ENCODE measurements at places on chromosomes 2 and 18.

DNA sequence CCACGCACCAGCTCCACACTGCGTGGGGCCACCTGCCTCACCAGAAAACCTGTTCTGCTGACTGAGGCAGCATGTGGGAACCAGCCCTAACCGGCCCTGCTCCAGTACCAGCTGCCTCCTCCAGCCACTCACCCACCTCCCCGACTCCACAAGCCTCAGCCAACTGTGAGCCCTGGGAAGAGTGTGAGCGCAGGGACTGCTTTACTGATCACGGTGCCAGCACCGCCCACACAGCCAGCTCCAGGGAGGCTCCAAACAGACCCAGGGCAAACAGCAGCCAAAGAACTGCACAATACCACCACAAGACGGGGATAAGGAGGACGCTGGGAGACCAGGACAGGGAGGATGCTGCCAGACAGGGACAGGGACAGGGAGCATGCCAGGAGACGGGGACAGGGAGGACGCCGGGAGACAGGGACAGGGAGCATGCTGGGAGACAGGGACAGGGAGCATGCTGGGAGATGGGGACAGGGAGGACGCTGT lies 28.4 kb downstream of the EIPR1 start:
- DNase-seq = no peak

GRCh38 chr18:3720818-3721545 lies 271.0 kb downstream of the TGIF1 start:
- no peak for DNase-seq

GRCh38 chr2:99554238-99554637 lies 64.4 kb upstream of the REV1 start:
- DNase-seq = no peak

DNA sequence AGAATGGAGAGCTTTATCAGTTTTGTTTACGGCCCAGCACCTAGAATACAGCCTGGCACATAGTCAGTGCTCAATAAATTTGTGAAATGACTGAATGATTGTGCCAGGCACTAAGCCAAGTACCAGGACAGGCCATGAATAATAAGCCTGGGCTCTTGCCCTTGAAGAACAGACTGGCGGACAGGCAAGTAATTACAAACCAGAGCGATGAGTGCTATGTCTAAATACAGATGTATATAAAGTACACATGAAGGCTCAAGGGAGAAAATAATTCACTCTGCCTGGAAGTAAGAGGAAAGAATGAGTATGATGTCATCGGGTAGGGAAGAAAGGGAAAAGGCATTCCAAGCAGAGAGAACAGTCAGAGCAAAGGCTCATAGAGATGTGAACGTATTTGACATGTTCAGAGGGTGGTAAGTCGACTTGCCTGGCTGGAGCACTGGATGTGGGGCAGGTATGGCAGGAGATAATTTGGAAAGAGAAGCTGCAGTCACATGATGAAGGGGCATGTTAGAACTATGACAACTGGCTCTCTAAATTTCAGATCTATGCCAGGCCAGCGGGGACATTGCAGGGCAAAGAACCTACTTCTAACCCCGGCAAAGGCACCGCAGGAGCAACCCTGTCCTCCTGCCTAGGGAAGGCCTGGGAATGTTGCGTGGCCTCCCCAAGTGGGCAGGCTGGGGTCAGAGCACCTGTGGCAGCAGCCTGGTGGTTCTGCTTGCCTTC lies 119.1 kb upstream of the STPG4 start:
- DNase-seq = no peak

GRCh38 chr2:71082402-71083252 lies 14.2 kb downstream of the NAGK start:
- no peak for DNase-seq

GRCh38 chr2:8002765-8003393 lies 679.0 kb upstream of the ID2 start:
- no peak for DNase-seq

DNA sequence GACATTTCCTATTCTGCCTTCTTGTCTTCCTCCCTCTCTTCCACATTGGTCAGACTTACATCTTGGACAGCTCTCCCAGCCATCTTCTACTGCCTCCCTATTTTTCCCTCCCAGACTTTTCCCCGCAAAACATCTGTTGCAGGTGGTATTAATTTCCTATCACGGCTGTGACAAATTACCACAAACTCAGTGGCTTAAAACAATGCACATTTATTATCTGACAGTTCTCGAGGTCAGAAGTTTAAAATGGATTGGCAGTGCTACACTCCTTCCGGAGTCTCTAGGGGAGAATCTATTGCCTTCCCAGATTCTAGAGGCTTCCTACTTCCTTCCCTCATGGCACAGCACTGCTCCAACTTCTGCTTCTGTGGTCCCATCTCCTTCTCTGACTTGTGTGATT lies 33.3 kb downstream of the STRADB start:
- DNase-seq = no peak

- DNase-seq = no peak
Measured at GRCh38 chr2:86477349-86477748, 36.2 kb downstream of the KDM3A start.

DNA sequence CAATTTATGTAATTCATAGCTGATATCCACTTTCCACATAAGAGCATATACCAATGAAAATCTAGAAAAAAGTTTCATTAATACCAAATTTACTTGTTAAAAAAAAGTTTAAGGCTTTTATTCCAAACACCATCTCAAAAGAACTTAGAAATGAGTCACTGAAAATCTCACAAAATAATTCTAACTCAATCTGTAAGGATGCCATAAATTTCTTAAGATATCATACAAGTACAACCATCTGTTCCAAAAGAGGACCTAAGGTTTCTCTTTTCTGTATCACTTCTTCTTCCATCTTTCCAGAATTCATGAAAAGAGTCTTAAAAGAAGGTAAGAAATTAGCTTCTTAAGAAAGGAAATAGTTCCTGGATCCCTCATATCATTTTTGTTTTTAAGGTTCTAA lies 60.4 kb downstream of the TRIP12 start:
- DNase-seq = no peak

GRCh38 chr18:8689517-8689916 lies 15.8 kb upstream of the MTCL1 start:
- DNase-seq = no peak

- peak; percentile 17 for DNase-seq
Measured at GRCh38 chr2:182917924-182918323, 51.5 kb upstream of the FRZB start.

DNA sequence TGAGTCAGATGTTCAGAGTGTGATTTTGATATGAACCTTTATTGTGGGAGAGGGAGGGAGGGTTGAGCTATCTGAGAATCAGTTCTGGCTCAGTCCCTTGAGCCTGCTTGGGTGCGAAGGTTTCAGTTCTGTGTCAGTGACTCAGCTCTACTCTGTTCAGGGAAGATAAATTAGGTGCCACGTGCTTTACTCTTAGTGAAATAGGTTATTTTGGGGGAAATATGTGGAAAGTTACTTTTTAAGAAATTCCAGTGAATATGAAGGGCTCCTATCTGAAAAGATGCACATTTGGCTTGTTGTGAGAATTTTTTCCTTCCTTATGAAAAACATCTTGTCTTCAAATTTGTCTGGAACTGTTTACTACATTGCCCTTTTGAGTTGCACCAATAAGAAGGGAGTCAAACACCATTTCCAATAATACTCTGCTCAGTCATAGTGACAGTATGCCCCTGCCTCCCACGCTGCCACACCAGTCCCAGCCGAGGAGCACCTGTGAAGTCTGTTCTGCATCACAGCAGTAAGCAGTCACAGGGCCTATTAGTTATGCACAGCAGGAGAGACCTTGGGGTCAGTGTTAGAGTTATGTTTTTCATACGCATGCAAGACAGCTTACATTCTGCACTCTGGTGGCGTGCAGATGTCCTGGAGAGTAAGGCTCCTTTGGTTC lies 32.8 kb upstream of the DNAH7 start:
- DNase-seq = no peak

- no peak for DNase-seq
Measured at GRCh38 chr18:8667846-8668245, 37.5 kb upstream of the MTCL1 start.

DNA sequence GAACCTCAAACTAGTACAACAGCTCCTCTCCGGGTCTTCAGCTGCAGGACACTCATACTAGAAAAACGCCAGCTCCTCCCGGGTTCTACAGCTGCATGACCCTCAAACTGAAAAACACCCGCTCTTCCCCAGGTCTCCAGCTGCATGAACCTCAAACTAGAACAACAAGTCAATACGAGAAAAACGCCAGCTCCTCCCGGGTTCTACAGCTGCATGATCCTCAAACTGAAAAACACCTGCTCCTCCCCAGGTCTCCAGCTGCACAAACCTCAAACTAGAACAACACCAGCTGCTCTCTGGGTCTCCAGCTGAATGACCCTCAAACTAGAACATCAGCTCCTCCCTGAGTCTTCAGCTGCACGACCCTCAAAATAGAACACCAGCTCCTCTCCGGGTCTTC lies 315.0 kb upstream of the TFPI start:
- no peak for DNase-seq

DNA sequence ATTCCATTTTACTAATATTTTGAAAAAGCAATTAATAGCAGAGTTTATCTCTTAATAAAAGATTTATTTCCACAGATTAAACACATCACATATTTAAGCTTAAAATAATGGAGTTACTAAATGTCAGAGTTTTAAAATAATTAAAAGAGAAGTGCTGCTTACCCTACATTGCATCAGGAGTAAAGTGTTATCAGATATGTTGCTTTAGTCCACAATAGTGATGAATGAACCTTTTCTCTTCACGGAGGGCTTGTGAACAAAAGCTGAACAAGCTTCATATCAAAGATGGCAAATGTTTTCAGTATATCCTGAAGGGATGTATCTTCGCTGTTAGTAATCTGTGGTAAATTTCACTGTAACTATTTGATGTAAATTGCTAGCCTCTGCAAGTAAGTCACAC lies 69.4 kb upstream of the TTC27 start:
- DNase-seq = no peak

- DNase-seq = no peak
Measured at GRCh38 chr2:20203521-20204225, 21.3 kb downstream of the SDC1 start.

- peak; percentile 23 for DNase-seq
Measured at GRCh38 chr2:196758474-196759377, 40.8 kb downstream of the GTF3C3 start.

DNA sequence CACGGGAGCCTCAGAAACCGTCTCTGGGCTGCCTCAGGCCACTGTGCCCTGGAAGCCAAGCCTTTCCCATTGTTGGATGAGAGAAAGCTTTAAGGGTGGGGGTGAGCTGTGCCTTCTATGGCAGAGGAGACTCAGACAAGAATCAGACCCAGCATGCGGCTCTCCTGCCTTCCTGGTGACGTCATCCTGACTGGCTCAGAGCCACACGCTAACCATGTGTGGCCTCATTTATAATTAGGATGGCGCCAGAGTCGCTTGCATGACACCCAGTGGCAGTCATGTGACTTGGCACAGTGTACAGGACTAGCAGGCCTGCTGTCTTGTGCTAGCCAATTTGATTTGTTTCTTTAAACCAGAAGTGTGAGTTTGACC lies 99.1 kb downstream of the SH3BP4 start:
- peak; percentile 85 for DNase-seq

DNA sequence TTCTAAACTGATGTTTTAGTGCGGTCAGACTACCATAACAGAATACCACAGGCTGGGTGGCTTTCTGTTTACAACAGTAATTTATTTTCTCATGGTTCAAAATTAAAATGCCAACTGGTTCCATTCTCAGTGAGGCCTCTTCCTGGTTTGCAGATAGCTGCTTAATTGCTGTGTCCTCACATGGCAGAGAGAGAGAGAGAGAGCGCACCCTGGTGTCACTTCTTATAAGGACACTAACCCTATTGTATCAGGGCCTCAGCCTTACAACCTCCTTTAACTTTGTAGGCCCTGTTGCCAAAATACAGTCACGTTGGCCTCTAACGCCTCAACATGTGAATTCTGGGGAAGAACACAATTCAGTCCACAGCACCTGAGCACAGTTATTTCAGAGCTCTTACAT lies 37.5 kb upstream of the ZNF385B start:
- no peak for DNase-seq

DNA sequence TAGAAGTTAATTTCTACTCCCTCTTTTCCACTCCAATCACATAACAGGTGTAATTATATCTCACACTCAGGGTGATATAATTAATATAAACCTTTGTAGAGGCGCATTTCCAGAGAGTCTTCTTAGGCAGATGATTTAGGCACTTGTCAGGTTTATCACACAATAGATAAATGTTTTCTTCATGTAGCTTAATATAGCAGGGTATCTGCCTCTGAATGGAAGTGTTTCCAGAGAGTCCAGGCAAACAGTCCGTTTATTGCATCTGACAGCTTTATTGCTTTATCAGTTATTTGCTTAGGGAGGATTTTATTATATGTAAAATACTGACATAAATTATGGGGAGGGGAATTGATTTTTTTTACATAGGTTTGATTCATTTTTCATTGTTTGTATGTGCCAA lies 766.3 kb downstream of the SLC4A3 start:
- DNase-seq = no peak

DNA sequence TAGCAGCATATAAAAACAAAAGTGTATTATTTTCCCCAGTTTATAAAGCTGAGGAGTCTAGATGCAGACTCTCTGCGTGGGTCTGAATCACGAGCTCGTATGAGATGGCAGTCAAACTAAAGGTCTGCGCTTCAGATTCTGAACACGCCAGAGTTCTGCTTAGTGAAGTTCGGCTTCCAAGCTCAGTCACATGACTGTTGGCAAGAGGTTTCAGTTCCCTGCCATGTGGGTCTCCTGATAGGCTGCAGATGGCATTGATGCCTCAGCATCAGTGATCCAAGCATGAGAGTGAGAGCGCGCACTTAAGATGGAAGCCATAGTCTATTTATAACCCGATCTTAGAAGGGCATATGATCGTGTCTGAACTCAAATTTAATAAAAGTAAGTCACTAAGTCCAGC lies 242.8 kb upstream of the DOK6 start:
- DNase-seq = no peak

DNA sequence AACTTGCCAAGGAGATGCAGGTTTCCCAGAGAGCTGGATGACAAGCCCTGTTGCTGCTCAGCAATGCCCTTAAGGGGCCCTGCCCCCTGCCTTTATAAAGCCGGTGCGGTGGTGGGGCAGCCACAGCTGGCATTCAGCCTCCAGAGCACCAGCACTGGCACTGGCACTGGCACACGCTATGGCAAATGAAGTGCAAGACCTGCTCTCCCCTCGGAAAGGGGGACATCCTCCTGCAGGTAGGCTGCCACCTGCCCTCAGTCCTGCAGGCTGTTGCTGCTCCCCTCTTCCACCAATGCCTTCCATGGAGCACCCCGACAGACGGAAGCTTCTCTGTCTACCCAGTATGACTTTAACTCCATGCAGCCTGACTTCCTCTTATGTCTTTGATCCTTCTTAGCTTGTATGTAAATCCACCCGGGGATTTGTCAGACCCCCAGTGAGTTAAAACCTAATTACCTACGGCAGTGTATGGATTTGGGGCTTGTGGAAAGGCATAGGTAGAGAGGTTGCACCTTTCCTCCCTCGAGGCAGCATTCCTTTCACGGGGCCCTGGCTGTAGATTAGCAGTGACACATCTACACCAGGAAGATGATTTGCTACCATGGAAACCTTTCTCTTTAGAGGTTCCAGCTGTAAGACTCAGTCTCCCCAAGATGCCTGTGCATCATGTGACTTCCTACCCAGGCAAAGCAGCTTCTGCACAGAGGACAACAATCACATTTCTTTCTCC lies at the start of gene DAPL1:
Gene DAPL1, plus strand, starts transcription at position 123 of the 730 bp plus-strand sequence. Its CDS starts 56 bp downstream, at position 179.
- DNase-seq = no peak

Measured in AG09309 (cell line).